Stimulated activated naive CD8-positive, alpha-beta T cell treated with anti-CD3 and anti-CD28 coated beads, Interleukin-15, Interleukin-2, amounts not matched to agents 100 U/mL and 50 U/mL, for 24 hours (primary cell): ENCODE measurements at places on chromosomes 4 and X.

- DNase-seq, result no peak
These were observed 21.1 kb downstream of the CPLX1 start for GRCh38 chr4:804804-805203.

DNA sequence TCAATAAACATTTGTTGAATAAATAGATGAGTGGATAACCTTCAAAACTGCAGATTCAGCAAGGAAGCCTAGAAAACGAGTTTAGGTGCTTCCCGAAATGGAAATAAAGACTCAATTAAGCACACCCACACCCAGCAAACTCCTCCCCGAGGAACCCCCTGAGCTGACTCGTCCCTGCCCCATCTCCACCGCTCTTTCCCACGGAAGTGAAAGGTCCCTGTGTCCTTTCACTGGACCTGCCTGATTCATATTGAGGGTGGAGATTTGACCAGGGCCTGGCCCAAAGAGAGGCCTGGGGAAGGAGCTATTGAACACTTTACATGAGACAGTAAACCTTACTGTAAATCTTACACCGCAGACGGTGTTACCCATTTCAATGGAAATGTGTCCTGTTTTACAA is 129.1 kb downstream of the CPZ start:
- no peak for DNase-seq

DNA sequence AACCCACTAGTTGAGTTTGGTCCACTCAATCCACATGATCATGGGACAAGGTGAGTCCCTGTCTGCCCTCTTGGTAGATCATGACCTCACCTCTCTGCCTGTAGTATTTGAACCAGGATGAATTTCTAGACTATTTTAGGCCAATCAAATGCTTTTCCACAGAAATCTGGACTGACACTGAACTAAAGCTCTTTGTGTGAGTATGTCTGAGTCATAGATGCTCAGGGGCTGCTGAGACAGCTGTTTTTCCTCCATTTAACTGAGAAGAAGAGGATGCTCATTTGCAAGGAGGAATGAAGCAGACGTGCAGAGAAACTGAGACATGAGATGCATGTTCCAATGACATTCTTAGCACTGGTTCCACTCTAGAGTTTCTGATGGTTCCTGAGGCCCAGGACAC is 77.3 kb upstream of the TMEM47 start:
- DNase-seq, result no peak

GRCh38 chr4:57426779-57427395 is 316.7 kb upstream of the IGFBP7 start:
- peak; percentile 61 for DNase-seq

DNA sequence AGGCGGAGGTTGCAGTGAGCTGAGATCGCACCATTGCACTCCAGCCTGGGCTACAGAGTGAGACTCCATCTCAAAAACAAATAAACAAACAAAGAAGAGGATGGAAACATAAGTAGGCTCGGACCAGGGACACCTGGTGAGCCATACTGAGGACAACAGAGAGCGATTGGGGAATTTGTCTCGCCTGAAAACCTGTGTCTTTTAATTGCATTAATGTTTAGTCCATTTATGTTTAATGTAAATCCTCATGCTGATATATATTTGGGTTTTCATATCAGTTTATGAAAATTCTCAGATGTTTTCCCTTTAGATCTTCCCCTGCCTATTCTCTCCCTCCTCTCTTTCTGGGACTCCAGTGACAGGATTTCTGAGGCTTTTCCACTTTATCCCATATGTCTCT is 84.6 kb downstream of the EVC start:
- DNase-seq, result no peak

- peak; percentile 2 for DNase-seq
These were observed 52.9 kb upstream of the TRPC5OS start for GRCh38 chrX:111823128-111823527.

- DNase-seq, result no peak
These were observed 124.2 kb downstream of the C4orf51 start for GRCh38 chr4:145804116-145804515.

GRCh38 chr4:124433500-124433899 is 279.0 kb downstream of the ANKRD50 start:
- DNase-seq, result no peak

GRCh38 chrX:44106864-44107263 is 133.7 kb upstream of the NDP start:
- no peak for DNase-seq

GRCh38 chr4:48275247-48275646 is 5.6 kb upstream of the TEC start:
- DNase-seq, result no peak

GRCh38 chr4:8267077-8267476 is 2.5 kb upstream of the HTRA3 start:
- DNase-seq, result peak; percentile 57

- no peak for DNase-seq
These were observed 70.1 kb downstream of the INPP4B start for GRCh38 chr4:142776026-142776425.

GRCh38 chr4:77269505-77269904 is 112.5 kb downstream of the CCNG2 start:
- DNase-seq, result no peak

- no peak for DNase-seq
These were observed 18.4 kb downstream of the XIAP start for GRCh38 chrX:123878252-123878721.

- no peak for DNase-seq
These were observed 145.7 kb upstream of the ADAMTS3 start for GRCh38 chr4:72714482-72715279.

DNA sequence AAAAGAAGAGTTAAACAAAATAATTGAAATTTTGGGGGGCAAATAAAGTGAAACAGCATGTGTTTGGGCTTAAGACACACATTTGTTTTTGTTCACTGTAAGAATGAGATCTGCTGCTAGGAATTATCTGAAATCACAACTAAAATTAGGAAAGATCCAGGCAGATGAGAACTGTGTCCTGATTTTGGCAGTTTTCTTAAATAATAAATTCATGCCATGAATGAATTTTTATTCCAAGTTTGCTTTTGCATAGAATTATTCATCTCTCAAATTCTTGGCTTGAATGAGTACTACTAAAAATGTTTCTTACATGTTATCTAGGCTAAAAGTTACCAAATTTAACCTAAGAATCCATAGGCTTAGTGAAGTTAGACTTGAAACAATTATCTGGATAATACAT is 321.7 kb downstream of the ANK2 start:
- no peak for DNase-seq

DNA sequence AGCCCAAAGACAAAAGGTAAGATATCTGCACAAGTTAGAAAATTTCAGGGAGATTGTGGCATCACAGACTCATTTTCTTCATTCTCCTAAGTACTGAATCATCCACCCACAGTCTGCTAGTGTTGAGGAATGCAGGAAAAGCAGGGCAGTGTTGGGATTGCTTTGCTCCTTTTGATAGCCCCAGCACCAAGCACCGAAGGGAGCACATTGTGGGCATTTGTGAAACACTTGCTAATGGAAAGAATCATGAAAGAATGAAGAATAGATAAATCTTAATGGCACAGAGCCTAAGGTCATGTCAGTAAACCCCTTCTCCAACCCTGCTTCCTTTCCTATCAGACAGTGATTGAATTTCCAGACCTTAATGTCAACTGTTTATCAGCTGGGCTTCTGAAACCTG is 103.1 kb upstream of the GPRIN3 start:
- DNase-seq, result no peak

- DNase-seq, result no peak
These were observed 37.9 kb downstream of the RAB40AL start for GRCh38 chrX:102975016-102975415.

GRCh38 chrX:119698845-119699244 is 5.9 kb upstream of the SEPTIN6 start:
- DNase-seq, result no peak

DNA sequence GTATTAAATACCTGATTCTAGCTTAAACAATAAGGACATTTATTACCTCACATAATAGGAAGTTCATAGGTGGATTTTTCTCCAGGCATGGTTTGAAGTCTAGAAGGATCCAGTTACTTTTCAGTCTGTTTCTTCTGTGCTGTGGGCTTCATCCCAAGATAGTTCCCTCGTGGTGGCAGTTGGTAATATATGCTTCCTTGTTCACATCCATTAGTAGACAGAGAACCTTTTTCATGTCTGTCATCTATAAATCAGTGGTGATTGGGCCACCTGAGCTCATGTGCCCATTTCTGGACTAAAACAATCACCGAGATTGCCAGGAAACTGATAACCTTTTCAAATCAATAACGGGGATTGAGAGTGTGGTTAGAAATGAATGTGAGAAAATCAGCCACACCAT is 97.7 kb downstream of the KDM6A start:
- DNase-seq, result no peak

DNA sequence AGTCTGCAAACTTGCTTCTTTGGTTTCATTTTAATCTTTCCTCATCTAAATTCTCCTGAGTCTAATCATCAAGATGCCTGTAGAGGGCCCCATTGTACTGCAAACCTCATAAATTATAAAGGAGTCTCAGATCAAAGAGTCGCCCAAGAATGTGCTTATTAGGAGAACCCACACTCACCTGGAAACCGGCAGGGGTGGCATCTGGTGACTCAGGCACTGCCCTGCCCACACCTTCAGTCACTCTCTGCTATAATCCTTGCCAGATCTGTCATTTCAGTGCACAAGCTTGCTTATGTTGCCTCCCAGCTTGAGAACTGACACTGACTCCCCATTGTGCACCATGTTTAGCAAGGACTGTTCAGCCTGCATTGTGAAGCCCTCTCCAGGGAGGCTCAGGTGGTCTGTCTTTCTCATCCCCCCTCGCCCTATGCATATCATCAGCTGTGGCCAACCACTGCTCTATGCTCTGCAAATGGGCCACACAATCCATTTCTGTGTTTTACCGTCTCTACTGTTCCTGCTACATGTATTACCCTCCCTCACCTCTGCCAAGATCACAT is 12.4 kb downstream of the EPGN start:
- peak; percentile 9 for DNase-seq

- DNase-seq, result no peak
These were observed 68.4 kb downstream of the ARHGEF38 start for GRCh38 chr4:105620640-105621323.

DNA sequence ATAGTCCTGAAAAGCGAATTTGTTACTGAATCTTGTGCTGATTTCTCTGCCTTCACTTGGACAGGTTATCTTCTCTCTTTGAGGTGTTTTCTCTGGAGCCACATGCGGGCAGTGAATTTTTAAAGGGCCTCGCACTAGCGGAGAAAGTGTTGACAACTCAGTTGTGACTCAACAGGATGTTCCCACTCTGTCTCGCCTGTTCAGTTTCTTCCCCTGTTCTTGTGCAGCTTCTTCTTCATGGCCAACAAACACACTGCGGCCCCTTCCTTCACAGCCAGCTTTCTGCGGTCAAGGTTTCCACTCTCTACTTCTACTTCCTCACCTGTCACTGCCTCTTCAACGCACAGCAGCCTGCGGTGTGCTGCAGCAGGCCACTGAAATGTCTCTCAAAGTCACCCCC is 1.1 kb upstream of the SHROOM4 start:
- no peak for DNase-seq

DNA sequence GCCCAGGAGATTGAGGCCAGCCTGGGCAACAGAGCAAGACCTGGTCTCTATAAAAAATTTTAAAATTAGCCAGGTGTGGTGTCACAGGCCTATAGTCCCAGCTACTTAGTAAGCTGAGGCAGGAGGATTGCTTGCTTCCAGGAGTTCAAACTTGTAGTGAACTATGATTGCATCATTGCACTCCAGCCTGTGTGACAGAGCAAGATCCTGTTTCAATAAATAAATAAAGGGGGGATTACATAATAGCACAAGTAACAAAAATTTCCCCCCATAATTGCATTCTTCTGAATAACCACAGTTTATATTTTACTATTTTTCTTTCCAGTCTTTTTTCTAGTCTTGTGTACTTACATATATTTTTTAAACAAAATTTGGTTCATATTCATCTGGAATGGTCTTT is 135.6 kb downstream of the CHIC2 start:
- no peak for DNase-seq

DNA sequence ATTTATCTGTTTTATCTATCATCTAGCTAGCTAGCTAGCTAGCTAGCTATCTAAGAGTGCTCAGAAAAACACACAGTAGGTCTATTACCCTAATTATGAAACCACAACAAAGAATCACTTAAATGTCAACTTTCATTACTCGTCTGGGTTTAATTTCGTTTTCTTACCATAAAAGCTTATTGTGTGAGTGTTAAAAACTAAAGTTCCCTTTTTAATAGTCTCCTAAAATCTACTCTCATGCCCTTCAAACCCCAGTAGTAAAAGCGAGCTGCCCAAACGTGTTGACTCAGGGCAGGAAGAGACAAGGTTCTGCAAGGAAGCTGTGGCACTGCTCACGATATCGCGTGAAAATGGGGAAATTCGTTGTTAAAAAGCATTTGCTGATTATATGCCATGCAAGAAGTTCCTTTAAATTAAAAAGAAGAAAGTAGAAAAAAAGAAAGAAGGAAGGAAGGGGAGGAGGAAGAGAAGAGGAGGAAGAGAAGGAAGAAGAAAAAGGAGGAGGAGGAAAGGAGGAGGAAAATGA is 595 bp downstream of the MBNL3 start:
- peak; percentile 20 for DNase-seq

DNA sequence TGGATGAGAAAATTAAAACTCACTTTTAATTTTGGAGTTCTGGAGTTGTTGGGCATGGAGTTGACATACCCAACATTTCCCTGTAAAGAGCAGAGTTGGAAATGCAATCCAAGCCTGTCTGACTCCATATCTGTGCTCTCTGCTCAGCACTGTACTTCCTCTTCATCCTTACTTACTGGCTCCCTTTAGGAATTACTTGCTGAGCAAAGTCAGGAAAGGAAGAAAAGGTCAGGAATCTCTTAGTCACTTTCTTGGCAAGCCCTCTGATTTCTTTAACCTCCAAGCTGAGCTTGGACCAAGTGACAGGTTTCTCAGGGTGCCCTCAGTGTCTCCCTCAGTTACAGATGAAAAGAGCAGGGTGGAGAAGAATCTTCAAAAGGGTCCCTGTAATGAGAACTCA is 501.5 kb downstream of the ZIC3 start:
- DNase-seq, result no peak

DNA sequence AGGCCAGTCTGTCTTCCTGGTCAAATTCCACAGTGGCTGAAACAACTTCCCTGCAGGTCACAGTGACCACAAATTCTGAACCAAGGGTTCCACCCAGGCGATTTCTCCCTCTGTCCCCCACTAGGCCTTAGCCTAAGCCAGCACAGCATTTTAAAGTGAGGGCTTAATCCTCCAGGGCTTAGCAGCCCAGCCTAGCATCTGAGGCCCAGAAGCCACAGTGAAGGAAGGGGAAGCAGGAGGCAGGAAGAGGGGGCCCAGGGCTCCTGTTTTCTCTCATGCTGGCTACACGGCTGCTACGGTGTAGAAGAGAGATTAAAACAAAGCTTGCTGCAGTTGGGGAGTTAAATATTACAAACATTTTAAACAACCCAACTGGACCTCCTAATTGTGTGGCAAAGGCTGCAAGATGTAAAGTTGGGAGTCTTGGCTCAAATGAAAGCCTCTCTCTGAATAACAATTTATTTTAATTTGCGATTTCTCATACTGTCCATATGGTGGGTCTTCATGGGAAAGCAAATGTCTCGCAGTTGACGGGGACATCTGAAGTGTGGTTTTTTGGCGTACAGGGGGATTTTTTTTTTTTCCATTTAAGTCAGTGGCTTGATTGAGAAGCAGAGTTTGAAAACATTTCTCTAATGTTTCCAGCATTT is 170.8 kb upstream of the RAI2 start:
- DNase-seq, result no peak

- DNase-seq, result no peak
These were observed 111.2 kb upstream of the RAPGEF2 start for GRCh38 chr4:158991534-158992155.

- no peak for DNase-seq
These were observed 27.3 kb downstream of the ZNF330 start for GRCh38 chr4:141248029-141248428.
